ENCODE measurements at places on chromosomes 5 and 9.

DNA sequence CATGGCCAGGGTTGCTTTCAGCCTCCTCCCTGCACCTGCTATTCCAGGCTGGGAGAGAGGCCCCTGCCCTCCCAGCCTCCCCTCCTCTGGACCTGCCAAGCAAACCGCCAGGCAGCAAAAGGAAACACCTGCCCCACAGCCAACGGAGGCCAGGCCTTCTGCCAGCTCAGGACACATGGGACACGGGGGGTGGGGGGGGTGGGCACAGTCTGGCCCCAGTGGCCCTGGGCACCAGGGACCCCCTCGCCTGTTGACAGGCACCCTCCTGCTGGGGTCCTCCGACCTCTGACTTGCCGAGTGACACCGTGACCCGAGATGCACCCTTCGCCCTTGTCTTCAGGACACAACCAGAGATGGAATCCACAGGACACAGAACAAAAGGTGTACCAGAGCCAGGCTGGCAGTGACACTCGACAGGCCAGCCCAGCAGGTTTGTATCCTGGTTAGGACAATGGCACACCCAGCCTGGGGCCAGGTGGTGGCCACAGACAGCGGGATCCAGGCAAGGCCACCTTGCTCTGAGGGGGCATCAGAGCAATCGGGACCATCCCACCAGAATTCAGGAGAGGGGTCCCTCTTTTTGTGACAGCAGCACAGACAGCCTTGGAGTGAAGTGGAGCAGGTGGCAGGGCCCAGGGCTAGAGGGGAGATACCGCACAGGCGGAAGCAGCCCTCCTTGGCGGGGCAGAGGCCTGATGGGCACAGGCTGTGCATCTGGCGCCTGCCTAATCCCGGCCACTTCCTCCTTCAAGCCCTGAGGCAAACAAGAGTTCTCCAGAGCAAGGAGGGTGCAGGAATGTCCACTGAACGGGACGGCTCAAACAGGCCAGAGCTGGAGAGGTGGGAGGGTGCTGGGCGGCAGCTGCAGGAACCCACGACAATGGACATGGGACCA lies 1.3 kb upstream of the TMEM210 start:
- no peak for DNase-seq

GRCh38 chr9:36292641-36293040 lies 34.4 kb upstream of the GNE start:
- no peak for DNase-seq

DNA sequence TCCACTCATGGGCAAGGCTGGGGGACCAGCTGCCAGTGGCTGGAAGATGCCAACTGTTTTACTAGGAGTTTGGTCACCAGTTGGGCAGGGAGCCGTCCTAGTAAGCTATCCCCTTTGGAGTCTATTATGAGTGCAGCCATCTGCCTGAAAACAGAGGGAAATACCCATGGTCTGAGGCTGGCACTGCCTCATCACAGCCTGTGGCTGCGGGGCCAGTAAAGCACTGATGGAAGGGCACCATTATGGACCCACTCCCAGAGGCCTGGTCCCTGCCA lies 187.2 kb upstream of the PANK3 start:
- DNase-seq, result no peak

DNA sequence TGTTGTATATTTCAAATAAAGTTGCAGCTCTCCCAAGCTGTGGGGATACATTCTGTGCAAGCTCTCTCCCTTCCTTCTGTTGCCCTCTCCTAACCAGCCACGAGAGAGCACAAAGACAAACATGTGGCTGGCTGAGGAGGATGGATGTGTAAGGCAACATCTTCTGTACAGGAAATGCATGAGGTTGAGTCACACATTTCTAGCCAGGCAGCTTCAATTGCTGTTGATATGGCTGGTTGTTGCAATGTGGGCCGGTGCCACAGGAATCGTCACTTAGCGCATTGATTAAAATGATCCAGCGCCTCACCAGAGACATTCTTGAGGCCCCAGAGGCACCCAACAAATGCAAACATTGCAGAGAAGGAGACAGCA lies 207.1 kb downstream of the ICE1 start:
- no peak for DNase-seq

DNA sequence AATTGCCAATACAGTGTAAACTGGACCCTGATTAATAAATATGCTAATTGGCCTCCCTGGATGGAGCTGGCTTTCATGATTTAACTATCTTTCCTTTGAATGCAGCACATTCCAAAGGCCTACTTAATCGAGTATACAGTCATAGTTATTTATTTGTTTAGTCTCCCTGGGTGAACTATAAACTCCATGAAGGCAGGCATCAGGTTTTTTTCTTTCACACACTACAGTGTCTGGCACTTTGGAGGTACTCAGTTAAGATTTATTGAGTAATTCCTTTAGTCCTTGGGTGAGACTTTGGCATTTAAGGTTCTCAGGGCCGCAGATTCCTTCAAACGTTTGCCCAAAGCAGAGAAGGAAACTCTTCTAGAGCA lies 20.5 kb downstream of the RUSC2 start:
- no peak for DNase-seq

DNA sequence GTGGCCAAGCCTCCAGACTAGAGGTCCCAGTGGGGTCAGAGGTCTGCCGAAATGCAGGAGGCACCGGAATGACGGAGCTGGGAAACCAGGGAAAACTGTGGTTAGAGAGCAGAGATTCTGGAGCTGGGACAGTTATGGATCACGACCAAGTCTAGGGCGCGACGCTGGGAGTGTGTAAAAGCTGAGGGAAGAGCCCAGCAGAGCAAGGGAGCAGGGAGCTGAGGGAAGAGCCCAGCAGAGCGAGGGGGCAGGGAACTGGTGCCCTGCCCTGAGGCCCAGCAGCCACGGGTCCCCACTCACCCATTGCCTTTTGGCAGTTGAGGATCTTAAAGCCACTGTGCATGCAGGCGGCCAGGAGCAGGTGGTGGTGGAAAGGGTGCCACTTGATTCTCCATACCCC lies 12.5 kb downstream of the MRPL41 start:
- no peak for DNase-seq

GRCh38 chr5:6389397-6389796 lies 11.1 kb upstream of the MED10 start:
- DNase-seq, result no peak

DNA sequence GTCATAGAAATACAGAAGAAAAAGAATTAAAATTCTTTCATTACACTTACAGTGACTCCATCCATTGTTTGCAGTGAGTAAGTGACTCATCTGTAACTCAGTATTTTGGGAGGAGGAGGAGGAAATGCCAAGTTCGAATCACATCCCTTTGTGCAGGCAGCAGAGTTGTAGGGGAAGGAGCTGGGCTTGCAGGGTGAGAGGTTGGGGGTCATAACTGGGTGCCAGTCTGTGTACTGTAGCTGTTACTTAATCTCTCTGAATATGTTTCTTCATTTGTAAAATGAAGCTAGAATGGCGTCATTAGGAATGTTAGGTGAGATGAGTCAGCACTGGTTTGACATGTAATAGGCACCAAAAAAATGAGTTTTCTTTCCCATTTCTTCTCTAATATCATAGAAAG lies 235.7 kb upstream of the ADAMTSL1 start:
- no peak for DNase-seq

DNA sequence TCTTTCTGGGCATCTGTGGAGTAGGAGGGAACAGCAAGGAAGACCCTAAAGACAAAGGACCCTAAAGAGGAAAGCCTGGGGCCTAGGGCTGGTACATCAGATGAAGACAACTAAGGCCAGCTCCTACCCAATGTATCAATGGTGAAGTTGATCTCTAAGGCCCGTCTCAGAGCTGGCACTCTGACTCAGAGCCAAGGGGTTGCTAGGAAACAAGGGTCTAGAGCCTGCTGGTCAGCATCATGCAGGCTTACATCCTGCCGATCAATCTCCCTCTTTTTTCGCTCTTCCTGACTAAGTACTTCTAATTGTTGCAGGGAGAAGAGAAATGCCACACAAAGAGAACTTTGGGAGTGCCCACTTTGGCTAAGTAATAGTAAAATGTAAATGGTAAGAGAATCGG lies 26.2 kb downstream of the TRIM32 start:
- DNase-seq, result peak; percentile 8

DNA sequence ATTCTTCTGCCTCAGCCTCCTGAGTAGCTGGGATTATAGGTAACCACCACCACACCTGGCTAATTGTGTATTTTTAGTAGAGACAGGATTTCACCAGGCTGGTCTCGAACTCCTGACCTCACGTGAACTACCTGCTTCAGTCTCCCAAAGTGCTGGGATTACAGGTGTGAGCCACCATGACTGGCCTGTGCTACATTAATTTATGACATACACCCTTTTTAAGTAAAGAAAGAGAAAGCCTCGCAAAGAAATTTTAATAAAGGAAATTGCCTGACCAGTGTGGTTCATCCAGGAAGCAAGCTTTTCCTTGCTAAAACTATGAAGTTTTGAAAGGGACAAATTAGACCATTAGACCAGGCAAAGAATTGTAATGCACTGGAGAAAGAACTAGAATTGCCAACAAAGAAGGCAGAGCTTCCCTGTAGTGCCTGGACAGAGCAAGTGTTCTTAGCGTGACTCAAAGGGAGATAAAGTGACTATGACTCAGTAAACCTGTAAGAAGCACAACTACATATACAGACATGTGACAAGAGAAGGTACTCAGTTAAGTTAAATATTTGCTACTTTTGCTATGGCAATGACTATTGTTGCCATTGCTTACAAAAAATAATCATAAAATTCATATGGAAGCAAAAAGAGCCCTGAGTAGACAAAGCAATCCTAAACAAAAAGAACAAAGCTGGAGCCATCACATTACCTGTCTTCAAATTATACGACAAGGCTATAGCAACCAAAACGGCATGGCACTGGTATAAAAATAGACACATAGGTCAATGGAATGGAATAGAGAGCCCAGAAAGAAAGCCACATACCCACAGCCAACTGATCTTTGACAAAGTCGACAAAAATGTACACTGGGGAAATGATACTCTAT lies 54.6 kb downstream of the FYB1 start:
- no peak for DNase-seq

- DNase-seq, result no peak
Observed at GRCh38 chr9:134526584-134527477, 114.8 kb upstream of the COL5A1 start.

GRCh38 chr5:1883120-1883924 lies 597 bp upstream of the IRX4 start:
- no peak for DNase-seq

Measured in NCI-H1092 (cell line).